Stimulated activated CD4-positive, alpha-beta T cell treated with anti-CD3 and anti-CD28 coated beads, TNF-alpha, amount 100 ng/mL, for 1 hour (primary cell): ENCODE measurements at places on chromosomes 1 and 21.

- DNase-seq = no peak
These were observed 13.5 kb upstream of the ZNF678 start for GRCh38 chr1:227549892-227550291.

DNA sequence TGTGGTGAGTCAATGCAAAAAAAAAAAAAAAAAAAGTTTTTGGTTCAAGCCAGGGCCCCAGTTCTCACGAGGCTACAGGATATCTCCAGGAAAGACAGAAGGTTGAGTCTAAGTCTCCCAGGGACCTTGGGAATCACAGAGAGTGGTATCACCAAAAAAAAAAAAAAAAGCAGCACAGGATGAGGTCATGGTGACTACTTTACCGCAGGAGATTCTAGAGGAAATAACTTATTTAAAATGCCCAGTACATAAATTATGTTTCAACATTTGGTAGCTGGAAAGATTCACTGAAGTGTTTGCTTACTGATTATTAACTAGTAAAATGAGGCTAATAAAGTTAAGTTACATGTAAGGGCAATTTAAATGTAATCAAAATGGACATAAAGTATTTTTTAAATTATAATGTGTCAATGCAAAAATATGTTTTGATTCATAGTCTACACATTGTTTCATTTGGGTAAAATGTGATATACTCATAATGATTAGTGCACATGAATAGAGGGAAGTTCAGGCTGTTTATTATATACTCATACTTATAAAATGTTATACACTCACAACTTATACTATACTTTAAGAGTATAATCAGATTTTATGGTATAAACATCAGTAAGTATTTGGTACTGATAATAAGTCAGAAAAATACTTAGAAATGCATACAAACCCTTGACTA, 84.1 kb downstream of the PLPPR5 start:
- DNase-seq = no peak

GRCh38 chr1:4336507-4336906, 317.9 kb upstream of the AJAP1 start:
- DNase-seq = no peak

- no peak for DNase-seq
These were observed 355.7 kb upstream of the DUSP10 start for GRCh38 chr1:222097588-222097987.

- no peak for DNase-seq
These were observed 686.9 kb upstream of the NCAM2 start for GRCh38 chr21:20311234-20311787.

- no peak for DNase-seq
These were observed 26.0 kb downstream of the FMO3 start for GRCh38 chr1:171116676-171117075.

GRCh38 chr1:172373864-172374263, 46.6 kb upstream of the C1orf105 start:
- DNase-seq = no peak

DNA sequence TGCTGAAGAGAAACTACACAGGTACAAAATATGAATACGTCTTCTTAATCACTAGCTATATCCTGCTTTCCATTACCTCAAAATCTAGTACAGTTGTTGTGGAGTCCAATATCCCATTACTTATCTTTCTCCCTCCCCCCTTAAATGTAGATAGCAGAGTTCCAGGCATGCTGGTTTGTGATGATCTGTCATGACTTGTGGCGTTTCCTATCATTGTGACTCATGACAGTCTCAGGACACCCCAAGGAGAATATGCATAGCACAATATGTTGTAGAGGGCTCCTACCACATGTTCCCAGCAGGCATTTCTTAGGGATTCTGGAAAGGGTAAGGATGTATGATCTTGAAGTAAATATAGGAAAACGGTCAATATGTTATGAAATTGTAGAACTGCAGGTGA, 206.9 kb downstream of the USH2A start:
- no peak for DNase-seq

DNA sequence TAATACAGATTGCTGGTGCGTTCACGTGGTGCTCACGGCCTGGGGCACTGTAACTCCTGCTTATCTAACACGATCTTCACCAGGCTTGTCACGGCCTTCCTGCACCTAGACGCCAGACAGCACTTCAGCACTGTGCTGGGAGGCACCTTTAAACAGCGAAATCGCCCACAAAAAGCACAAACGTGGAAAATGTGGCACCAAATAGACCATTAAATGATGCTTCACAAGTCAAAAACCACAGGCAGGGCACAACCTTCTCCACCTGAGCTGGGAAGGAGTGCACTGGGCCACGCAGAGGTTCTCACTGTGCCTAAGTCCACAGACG, 20.0 kb downstream of the IBA57 start:
- DNase-seq = no peak

DNA sequence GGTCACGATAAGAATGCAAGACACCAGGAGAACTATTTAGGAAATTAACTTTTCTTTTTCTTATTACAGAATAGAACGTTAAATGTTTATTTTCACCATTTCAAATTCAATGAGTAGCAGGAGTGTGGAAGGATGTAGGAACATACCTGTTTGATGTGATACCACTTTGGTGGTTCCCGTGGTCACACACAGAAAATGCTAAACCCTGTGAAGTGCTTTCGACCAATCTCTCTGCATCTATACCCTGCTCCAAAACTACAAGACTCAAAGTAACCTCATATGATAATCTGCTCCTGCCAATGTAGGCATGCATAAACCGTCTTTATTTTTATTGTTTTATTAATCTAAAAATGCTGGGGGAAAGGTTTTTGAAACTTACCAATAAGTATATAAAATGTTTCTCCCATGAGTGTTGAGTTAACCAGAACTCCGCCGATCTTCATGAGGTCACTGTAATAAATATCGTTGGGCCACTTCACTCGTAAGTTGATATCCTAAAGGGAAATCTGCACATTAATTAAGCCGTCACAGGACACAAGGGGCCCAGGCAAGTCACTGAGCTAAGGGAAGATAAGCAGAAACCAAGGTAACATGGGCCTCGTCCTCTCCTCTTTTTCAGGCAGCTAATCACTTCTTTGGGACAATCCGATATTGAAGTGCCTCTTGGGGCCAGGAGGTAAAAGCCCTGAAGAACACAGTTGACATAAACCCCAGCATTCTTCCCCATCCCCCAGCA, 60.6 kb downstream of the SIM2 start:
- no peak for DNase-seq

- DNase-seq = no peak
These were observed 384.6 kb downstream of the PLPP3 start for GRCh38 chr1:56194701-56195300.

DNA sequence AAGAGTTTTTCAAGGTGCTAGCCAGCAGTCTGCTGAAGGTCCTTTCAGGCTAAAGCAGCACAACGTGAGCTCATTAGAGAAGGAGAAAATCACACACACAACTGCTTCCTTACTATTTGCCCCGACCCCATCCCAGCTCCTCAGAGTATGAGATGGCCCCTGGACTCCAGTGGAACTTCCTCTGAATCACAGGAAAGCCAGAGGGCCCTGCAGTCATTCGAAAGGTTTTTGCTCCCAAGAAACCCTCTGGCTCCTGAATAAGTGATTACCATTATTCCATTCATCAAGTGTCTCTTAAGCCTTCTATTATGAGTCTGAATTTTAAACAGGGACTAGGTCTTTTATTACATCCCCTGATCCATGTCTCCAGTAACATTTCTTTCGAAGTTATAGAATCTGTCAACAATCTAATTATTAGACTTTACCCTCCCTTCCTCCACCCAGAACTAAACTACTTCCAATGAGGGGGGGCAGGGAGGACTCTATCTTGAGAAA, 14.6 kb downstream of the SIPA1L2 start:
- no peak for DNase-seq

- no peak for DNase-seq
These were observed 131.7 kb downstream of the HHIPL2 start for GRCh38 chr1:222416001-222416791.

DNA sequence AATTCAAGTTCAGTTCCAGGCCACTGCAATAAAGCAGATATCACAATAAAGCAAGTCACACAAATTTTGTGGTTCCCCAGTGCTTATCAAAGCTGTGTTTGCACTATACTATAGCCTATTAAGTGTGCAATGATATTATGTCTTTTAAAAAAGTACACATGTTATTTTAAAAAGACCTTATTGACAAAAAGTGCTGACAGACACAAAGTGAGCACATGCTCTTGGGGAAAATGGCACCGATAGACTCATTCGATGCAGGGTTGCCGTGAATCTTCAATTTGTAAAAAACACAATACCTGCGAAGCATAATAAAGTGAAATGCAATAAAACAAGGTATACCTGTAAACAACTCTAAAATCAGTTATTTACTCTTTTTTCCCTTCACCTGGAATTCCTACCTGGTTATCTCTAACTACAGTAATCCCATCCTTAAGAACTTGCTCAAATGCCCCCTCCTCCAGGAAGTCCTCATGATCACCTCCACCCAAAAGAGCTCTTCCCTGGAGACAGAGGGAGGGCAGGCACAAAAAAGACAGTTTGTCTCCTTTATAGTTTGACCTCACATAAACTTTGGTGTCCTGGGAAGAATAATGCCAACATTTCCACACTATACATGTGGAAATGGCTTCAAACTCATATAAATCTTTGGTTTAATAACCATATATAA, 9.7 kb upstream of the C1orf198 start:
- DNase-seq = no peak

- no peak for DNase-seq
These were observed 78.2 kb upstream of the CAPZB start for GRCh38 chr1:19563324-19564097.

DNA sequence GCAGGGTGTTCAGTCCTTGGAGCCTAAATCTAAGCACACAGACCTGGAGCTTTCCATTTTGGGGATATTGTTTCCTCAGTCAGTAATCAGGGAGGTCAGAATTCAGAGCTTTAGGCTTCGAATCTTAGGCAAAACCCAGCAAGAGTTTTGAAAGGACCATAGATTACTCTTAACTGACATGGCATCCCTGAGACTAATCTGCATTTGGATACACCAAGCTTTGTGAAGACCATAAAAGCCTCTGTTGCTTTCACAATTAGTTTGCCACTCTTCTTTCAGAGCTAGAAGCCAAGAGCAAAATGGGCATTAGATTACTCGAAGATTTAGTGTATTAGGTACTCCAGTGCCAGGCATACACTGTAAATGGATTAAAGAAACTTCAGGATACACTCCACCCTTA, 131.8 kb upstream of the GREM2 start:
- DNase-seq = no peak

DNA sequence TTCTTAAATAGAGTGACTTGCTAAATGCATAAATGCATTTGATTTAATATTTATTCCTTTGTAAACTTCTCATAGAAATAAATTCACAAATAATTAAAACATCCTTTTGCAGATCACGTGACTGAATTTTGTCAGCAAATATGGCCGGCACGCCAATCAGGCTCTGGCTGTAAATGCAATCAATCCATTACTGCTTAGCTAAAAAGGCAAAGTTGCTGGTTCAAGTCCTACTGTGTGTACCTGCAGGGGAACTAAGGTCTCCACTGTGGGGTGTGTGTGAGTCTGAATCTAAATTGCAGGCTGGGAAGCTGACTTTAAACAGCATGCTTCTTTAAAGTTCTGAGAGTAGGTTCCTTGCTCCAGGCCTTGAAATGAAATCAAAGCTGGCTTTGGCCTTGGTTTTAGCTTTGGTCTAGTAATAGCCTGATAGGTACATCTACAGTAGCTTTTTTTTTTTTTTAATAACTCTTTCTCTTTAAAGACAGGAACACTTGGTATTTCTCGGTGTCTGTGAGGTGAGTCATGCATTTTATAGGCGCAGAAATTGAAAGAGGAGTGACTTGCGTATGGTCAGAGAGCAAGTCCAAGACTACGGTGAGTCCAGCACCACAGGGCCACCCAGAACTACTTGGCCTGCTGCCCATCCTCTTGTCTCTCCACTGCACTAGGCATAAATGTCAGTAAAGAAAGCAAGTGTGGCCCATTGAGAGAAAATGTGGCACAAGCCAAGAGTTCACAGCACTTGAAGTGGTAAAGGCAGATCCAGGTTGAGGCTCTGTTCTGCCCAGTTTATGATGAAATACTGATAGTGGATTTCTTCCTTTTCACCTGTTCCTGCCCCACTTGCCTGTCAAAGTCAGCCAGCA, 36.2 kb upstream of the LYST start:
- DNase-seq = no peak
